ENCODE measurements at places on chromosomes 5 and 9. TPM values are rescaled to one million over a fixed set of nuclear protein-coding genes. Genes with fewer than 3 reads are reported as not detected.

DNA sequence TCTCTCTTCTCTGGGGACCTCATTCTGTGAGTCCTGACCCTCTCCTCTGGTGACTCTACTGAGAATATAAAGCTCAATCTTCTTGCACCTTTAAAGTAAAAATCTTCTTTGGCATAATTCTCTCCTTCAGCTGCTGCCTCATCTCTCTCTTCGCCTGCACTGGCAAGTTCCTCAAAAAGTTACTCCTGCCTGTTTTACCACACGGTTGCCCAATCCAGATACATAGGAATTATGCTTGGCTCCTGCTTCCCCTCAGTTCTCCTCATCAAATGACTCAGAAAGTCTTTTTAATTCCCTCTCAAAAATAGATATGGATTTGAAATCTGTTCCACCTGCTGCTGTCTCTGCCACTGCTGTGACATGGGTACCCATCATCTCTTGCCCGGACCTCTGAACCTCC is 14.4 kb upstream of the HRCT1 start:
- no peaks in the 10 kb centered on the region for H3K27me3 ChIP-seq
- no peak for DNase-seq
- no peaks in the 10 kb centered on the region for H3K36me3 ChIP-seq
- no peak overlapping the region for H3K4me3 ChIP-seq
- H3K4me1 ChIP-seq, result no peaks in the 10 kb centered on the region
- H3K27ac ChIP-seq, result no peak overlapping the region

- no peak overlapping the region for H3K4me3 ChIP-seq
- H3K27me3 ChIP-seq, result no peaks in the 10 kb centered on the region
- H3K4me1 ChIP-seq, result no peaks in the 10 kb centered on the region
- no peak overlapping the region for H3K27ac ChIP-seq
- no peaks in the 10 kb centered on the region for H3K36me3 ChIP-seq
- DNase-seq, result no peak
These were observed 18.8 kb upstream of the STING1 start for GRCh38 chr5:139501381-139501780.

The IQGAP2 gene
- 62.2 TPM for total RNA-seq

The PIGO gene
- 27.6 TPM for total RNA-seq

The MPDZ gene
- 8.1 TPM for total RNA-seq

The FCN2 gene
- total RNA-seq, result not detected

All from colonic mucosa (tissue), 4 donors.